Pancreas (tissue), 10 donors: ENCODE measurements at places on chromosomes 2 and 18.

DNA sequence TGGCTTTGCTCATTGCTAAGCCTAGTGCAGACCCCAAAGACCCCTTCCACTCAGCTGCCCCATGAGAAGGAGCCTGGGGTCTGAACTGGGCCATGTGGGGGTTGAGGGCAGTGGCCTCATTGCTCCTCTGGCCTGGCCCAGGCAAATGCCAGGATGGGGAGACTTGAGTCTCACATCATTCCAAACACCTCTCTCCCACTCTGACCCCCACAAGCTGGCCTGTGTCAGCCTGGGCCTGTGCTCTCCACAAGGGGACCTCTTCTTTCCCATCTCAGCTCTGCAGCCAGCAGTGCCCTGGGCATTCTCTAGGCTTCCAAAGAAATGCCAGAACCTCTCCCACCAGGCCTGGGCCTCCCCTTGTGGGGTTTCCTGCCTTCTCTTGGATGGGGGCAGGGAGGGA lies 45.8 kb upstream of the OTOF start:
- no peak overlapping the region for H3K27ac ChIP-seq
- no peaks in the 10 kb centered on the region for H3K27me3 ChIP-seq
- no peak for DNase-seq

DNA sequence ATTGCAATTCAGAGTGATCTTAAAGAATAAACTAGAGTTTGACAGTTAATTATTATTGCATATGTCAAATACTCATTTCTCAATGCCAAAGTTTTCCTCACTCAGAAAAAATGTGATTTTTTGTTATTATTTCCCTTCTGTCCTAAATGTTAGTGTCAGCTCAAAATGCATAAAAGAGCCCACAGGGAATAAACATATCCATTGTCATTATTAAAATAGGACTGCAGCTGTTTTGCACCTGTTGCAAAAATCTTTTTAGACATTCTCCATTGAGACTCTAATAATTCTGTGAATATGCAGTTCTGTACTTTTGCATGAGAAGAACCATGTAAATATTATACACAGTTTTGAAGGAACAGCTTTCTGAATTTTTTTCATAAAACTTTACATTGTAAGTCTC lies 540.0 kb upstream of the SLC39A10 start:
- H3K4me1 ChIP-seq, result no peaks in the 10 kb centered on the region
- H3K27ac ChIP-seq, result no peak overlapping the region
- H3K27me3 ChIP-seq, result no peaks in the 10 kb centered on the region
- no peaks in the 10 kb centered on the region for H3K36me3 ChIP-seq
- no peak for DNase-seq

- no peaks in the 10 kb centered on the region for H3K36me3 ChIP-seq
- DNase-seq, result peak; percentile 60
- H3K27me3 ChIP-seq, result no peaks in the 10 kb centered on the region
- H3K27ac ChIP-seq, result peak overlapping the region; percentile 50
- peaks cover 37% of the 10 kb centered on the region for H3K4me1 ChIP-seq
- H3K4me3 ChIP-seq, result no peak overlapping the region
Measured at GRCh38 chr2:25315316-25315680, 26.4 kb downstream of the DNMT3A start.

DNA sequence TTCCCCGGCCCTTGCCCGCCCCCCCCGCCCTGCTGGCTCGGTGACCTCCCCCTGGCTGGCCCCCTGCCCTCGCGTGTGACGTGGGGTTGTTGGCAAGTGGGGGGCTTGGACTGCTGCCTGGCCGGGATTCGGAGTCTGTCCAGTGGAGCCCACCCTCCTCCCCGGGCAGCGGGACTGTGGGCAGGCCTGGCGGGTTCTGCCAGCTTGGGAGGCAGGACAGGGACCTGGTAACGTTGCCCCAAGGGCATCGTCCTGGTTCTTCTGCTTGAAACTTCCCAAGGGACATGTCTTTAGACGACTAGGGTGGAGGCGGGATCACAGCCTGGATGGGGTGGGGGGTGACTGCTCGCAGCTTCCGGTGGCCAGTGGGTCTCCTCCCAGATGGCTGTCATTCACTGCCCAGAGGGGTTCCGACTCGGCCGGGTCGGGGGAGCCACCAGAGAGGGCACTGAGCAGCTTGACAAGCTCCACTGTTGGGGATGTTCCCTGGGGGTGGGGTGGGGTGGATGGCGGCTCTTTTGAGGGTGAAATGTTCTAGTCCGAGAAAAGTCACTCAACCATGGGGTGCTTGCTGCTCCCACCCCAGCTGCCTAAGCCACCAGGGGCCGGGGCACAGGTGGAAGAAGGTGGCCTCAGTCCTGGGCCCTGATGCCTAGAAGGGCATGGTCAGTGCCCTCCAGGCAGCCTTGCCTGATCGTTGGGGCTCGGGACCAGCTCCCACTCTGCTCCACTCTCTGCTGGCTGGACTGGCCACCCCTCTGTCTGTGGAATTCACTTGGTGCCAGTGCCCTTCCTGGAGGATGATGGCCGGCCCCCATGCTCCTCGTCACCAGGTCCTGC lies 4.3 kb upstream of the HS6ST1 start:
- H3K4me1 ChIP-seq, result no peaks in the 10 kb centered on the region
- no peaks in the 10 kb centered on the region for H3K27me3 ChIP-seq
- peak overlapping the region; percentile 61 for H3K4me3 ChIP-seq
- DNase-seq, result peak; percentile 59

DNA sequence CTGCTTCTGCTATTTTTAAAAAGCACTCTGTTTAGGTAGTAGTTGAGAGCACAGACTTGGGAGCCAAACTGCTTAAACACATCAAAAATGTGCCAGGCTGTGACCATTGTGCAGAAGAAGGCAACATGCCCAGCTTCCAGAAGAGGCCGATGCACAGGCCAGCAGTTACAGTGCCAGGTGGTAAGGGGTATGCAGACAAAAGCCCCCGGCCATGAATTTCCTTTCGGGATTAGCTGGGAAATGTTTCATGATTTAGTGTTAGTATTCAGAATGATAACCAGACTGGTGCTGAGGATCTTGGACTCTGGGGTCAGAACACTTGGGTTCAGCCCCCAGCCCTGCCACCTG lies 40.0 kb upstream of the ATG16L1 start:
- no peaks in the 10 kb centered on the region for H3K36me3 ChIP-seq
- DNase-seq, result no peak
- H3K27me3 ChIP-seq, result no peaks in the 10 kb centered on the region
- no peak overlapping the region for H3K4me3 ChIP-seq
- no peaks in the 10 kb centered on the region for H3K4me1 ChIP-seq

- H3K27ac ChIP-seq, result no peak overlapping the region
- no peaks in the 10 kb centered on the region for H3K27me3 ChIP-seq
- DNase-seq, result no peak
- no peak overlapping the region for H3K4me3 ChIP-seq
Measured at GRCh38 chr18:77209587-77209986, 40.1 kb upstream of the GALR1 start.

GRCh38 chr2:195838002-195838401 lies 181.0 kb downstream of the SLC39A10 start:
- H3K36me3 ChIP-seq, result no peaks in the 10 kb centered on the region
- no peak overlapping the region for H3K4me3 ChIP-seq
- H3K27ac ChIP-seq, result no peak overlapping the region
- DNase-seq, result no peak
- H3K4me1 ChIP-seq, result no peaks in the 10 kb centered on the region
- H3K27me3 ChIP-seq, result no peaks in the 10 kb centered on the region
